Activated CD4-positive, alpha-beta T cell treated with anti-CD3 and anti-CD28 coated beads, Interleukin-10, Interleukin-2, amounts not matched to agents 100 ng/mL and 50 ng/mL, durations not matched to agents 16 hours and 8 hours (primary cell): ENCODE measurements at places on chromosomes 3 and 15.

DNA sequence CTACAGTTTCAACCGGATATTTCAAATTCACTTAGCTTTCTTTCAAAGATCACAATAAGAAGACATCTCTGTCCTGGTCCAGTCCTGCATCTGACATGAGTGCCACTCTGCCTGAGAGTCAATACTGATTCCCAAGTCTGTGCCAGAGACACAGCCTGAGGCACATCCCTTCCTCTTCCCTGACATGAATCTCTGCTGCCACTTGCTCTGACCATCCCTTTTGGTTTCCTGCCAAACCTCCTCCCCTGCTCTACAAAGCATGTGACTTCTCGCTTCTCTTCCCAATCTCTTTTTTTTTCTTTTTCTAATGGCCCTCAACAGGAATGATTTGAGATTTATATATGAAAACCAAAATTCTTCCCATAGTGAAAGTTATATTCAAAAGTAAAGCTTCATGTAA, 117.9 kb downstream of the MECOM start:
- no peak for DNase-seq

DNA sequence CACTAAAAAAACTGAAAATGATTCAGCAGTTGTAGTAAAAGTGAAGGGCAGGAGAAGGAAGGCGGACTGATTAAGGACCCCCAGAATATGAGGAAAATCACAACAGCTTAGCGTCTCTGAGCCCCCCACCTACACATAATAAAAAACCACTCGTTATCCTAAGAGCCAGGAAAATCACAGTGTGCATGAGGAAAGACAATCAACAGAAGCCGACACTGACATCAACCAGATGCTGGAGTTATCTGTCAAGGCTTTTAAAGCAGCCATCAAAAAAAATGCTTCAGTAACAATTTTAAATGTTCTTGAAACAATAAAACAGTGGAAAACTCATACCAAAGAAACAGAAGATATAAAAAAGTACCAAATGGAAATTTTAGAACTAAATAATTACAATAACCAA, 9.7 kb upstream of the CXCR6 start:
- DNase-seq: no peak

DNA sequence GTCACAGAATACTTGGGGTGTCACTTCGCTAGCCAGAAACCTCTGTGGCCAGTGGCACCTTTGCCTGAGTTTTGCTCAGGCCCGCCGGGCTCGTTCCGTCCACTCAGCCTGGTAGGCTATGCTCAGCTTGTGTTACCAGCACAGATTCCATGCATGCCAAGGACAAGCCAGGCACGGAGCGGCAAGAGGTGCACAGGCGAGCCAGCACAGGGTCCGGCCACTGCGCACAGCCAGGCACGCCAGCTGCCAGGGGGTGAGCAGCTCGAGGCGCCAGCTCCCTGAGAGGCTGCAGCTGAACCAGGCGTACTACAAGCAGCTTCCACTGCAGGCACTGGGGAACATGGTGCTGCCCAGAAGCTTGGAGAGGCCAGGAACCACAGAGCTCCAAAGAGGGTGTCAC, 14.7 kb downstream of the PCYT1A start:
- DNase-seq: no peak

DNA sequence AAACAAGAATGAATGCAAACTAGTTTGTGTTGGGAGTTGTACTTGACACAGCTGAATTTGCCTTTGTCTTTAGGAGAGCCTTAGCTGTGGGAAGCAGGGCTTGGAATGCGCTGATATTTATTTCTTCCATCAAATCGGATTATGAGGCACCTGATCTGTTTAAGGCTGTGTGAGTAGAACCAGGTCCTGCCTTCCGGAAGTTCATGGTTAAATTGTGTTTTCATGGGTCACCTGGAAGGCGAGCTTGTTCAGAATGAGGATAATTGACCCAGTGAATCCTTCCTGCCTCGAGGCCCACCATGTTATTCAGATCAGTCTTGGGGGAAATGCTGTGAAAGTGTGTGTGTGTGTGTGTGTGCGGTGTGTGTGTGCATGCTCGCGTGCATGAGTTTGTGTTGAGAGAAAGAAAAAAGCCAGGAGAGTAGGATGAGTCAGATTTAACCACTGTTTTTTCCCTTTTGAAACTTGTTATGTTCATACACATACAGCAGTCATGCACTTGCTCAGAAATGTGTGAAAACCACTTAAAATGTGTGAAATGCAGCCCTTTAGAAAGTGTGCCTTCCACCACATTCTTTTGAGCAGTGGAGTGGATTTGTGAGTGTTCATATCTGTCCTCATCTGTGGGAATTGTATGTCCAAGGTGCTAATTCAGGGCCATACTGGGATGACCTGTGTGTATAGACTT, 36.7 kb downstream of the SMAD3 start:
- peak; percentile 94 for DNase-seq

GRCh38 chr15:92074101-92074500, 220.6 kb downstream of the SLCO3A1 start:
- no peak for DNase-seq

DNA sequence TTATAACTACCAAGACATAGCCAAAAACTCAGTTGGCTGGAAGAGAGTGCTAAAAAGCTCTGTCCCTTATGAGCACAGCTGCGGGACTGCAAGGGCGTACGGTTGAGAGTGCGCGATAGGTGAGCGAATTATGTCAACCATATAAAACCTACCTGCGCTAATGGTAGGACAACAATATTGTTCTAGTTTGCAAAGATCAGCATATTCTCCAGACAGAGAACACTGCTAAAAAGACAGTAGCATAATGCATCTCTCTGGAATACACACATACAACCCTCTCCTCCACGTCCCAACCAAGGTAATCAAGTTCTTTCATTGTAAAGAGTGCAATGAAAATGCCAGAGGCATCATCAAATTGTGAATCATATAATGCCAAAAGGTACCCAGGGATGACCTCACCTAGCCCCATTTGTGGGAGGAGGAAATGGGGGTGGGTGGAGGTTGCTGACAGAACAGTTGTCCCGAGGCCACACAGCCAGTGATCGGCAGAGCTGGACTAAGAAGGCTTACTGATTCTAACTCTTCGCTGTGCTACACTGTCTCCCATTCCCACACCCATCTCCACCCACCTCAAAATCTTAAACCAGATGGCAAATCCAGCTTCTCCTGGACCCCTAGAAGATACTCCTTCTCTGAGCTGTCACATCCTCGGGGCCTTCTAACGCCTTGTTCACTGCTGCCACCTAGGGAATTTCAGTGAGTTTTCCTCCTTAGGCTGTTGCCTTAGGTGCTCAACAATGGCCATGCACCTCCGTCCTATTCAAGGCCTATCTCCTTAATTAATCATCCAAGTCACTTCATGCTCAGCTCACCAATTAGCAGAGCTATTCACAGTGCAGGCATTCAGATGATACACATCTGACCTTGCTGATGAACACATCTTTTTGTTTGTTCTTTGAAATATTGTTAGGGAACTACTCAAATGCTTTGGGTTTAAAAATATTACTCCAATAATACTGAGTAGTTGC, 60.7 kb downstream of the RPL22L1 start:
- DNase-seq: peak; percentile 19
